ENCODE measurements at places on chromosomes 3 and 15.

DNA sequence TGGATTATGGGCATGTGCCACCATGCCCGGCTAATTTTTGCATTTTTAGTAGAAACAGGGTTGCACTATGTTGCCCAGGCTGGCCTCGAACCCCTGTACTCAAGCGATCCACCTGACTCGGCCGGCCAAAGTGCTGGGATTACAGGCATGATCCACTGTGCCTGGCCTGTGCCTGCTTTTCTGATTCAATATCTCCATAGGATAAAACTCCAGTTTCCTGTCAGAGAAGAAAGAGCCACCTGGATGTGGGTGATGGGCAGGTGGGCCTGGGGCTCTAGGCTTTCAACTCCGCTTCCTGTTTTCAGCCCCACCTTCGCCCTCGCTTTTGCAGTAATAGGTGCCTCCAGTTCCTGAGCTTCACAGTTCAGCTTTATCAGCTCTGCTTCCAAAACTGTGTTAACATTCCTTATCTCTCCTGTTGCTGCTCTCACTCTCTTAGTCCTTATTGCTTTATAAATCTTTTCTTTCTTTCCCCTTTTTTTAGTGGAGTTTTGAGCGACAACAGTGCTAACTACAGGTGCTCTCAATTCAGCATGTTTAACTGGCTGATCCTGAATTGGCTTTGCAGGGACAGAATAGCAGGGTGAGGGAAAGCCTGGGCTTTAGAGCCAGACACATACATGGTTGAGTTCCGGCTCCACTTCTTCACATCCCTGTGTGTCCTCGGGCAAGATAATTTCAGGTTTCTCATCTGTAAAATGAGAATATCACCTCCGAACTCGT, 21.1 kb upstream of the PDE8A start:
- DNase-seq = no peak

- DNase-seq = peak; percentile 16
Measured at GRCh38 chr3:45187694-45188141, 38.4 kb downstream of the TMEM158 start.

DNA sequence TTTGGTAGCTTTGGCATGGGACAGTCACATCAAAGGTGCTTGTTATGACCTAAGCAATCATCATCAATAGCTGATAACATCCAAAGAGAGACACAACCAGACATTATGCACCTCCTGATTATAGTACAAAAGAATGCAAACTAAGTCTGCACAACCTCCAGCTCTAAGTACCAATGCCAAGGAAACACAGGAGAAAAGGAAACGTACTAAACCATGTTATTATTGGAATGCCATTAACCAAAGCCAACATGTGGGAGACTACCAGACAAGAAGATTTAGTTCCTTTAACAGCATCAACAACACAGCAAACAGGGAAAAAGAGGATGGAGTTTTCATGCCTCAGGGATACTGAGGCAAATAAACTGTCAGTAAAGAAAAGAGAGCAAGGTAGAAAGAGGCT, 61.4 kb downstream of the CD47 start:
- no peak for DNase-seq

DNA sequence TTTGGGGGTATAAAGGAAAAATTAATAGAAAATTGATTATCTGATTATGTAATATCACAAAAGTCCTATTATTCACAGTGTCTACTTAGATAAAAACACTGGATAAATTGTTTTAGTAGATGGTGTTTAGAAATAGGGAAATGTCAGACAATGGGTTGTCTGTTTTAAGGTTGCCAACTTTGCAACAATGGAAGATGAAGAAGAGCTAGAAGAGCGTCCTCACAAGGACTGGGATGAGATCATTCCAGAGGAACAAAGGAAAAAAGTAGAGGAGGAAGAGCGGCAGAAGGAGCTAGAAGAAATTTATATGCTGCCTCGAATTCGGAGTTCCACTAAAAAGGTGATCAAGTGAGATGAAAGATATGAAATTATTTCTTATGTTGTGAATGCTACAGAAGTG, 84.0 kb downstream of the CHD2 start:
- DNase-seq = no peak

- no peak for DNase-seq
Measured at GRCh38 chr15:36696196-36696595, 116.8 kb downstream of the CDIN1 start.

DNA sequence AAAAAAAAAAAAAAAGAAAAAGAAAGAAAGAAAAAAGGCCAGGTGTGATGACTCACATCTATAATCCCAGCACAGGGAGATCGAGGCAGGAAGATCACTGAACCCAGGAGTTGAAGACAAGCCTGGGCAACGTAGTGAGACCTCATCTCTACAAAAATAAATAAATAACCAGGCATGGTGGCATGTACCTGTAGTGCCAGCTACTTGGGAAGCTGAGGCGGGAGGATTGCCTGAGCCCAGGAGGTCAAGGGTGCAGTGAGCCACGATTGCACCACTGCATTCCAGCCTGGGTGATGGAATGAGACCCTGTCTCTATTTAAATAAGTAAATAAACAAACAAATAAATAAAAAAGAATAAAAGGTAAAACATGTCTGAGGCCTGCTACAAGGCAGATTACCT, 39.3 kb upstream of the LACTB start:
- no peak for DNase-seq
